Foreskin fibroblast (primary cell): ENCODE measurements at places on chromosomes 12 and 14.
A peak's percentile ranks its signal among the peaks of the same experiment; 100 is the strongest.

- no peak for DNase-seq
Observed at GRCh38 chr12:111361073-111361716, 7.7 kb downstream of the PHETA1 start.

DNA sequence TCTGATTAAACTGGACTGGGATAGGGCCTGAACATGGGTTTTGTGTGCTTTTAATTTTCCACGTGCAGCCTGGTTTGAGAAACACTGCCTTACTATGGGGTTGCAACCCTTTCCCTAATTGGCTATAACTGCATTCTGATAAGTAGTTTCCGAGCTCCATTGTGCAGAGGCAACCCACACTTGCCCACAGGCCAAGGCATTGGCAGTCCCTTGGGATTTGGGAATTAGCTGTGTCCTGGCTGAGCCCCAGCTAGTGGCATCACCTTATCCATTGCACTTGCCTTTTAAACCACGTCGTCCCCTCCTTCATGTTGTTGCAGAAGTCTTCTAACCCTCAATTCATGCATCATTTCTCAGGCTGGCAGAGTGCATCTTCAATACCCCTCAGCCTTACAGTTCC lies 10.2 kb downstream of the VCPKMT start:
- DNase-seq, result no peak

DNA sequence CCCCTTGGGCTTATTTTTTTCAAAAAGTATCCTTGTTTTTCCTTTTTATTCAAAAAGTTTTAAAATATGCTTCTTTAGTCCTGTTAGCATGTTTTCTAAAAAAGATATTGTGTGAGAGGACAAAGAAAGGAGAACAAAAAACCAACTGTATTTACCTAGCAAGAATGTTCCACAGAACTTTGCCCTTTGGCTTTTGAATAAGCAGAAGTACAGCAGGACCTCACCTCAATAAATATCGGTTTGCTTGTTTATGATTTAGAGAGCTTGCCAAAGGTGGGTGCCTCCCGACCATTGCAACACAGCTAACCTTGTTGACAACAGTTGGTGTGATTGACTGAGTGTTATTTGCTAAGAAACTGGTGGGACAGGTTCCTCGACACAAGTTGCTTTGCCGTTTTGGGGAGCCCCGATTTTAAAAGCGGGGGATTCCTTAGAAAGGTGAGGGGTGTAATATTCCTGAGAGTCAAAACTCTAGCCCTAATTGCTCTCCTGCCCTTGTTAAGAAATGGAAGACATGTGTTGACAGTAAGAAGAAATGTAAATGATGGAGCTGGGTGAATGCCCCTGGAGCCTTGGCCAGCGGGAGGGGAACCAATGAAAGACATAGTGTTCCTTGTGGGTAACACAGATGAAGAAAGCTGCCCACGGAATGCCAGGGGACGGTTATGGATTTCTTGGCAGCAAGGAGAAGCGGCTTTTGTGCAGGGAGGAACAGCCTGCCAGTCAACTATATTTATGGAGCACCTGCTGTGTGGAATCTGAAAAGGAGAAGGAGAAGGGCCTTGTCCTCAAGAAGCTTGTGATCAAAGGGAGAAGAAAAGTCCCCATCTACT lies 13.7 kb downstream of the MYBPC1 start:
- DNase-seq, result no peak

- peak; percentile 88 for DNase-seq
Observed at GRCh38 chr14:65290830-65291229, 121.7 kb upstream of the FUT8 start.

DNA sequence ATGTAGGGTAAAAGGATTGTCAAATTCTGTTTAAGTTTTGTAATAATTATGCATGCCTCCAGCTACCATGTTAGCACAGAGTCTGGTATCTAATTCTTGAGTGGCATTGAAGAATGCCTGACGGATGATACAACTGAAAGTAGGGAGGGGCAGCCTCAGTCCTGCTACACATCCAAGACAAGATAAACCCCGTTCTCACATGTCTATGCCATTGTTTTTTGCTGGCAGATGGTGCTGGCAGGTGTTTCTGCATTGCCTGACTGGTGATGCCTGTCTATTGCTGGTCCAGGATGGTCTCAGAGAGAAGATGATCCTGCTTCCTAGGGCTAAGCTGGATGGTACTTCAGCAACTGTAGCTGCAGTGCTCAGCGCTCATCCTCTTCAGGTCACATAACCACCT lies 245.8 kb upstream of the NAV3 start:
- no peak for DNase-seq

GRCh38 chr12:62817556-62818271 lies 117.2 kb downstream of the PPM1H start:
- DNase-seq, result peak; percentile 35

- DNase-seq, result no peak
Observed at GRCh38 chr12:53994009-53994263, 6.0 kb upstream of the HOXC9 start.

GRCh38 chr12:52918784-52919183 lies 13.9 kb upstream of the KRT8 start:
- DNase-seq, result no peak

GRCh38 chr12:6090803-6091202 lies 33.7 kb downstream of the VWF start:
- no peak for DNase-seq

DNA sequence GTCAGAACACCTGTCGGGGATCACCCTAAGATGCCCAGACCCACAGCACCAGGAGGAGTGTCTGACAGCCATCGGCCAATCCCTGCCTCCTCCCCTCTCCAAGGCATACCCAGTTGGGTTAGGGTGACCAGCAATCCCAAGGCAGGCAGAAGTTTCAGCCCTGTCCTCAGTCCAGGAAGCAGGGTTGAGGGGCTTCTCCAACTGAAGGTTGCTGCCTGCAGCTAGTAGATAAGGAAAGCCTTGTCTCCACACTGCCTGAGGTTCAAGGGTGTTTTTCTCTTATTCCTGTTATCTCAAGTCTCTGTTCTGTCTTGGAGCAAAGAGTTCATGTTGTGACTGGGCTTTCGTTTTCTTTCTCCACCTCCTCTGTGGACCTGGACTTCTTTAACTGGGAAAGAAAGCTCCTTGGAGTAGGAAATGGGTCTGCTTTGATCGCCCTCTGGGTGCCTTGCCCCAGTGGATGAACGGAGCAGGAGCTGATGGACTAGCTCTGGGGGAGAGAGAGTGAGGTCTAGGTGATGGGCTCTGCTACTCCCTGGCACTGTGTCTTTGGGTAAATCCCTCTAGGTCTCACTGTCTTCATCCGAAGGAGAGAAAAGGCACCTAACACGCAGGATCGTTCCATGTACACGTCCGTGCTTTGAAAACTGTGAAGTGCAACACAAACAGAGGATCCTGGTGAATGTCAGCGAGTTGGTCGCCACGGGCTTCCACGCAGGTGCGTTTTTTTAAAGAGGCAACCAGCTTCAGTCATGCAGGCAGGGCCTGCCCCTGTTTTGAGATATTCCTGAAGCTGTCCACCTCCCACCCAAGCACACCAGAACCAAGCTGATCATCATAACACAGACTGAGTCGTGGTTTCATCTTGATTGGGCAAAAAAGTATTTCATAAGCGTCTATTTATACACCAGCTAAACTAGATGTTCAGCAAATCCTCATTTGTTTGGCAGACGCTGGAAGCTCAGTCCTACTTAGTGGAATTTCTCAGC lies 52.5 kb upstream of the FOXN3 start:
- no peak for DNase-seq

- DNase-seq, result no peak
Observed at GRCh38 chr14:37013078-37013477, 159.3 kb downstream of the SLC25A21 start.

- DNase-seq, result peak; percentile 73
Observed at GRCh38 chr14:73829526-73830431, 21.9 kb upstream of the PTGR2 start.

DNA sequence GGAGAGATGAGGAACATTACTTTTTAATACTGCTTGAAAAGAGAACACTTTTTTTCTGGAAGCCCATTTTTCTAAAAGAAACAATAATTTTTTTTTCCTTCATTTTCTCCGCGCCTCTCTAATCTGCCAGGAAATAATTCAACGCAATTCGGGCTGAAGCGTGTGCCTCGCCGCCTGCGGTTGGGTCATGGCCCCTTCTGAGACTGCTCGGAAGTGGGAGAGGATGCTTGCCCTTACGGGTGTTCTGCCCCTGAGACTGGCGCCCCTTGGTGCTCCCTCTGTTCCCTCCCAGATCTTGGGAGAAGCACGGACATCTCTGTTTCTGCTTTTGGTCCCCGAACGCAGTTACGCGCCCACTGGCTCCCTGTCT lies 332 bp upstream of the TBC1D30 start:
- DNase-seq, result no peak

GRCh38 chr14:95432144-95433093 lies 84.0 kb downstream of the SYNE3 start:
- peak; percentile 60 for DNase-seq

DNA sequence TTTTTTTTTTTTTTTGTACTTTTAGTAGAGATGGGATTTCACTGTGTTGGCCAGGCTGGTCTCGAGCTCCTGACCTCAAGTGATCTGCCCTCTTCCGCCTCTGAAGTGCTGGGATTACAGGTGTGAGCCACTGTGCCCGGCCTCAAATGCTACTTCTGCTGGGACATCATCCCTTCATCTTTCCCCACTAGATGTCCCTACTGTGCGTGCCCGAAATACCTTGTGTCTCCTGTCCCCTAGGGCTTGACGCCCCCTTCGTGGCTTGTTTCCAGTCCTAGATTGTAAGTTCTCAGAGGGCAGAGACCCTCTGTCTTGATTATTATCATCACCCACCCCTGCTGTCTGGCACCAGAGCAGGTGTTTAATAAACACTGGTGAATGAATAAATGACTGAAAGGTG lies 14.9 kb downstream of the CCDC63 start:
- DNase-seq, result no peak

DNA sequence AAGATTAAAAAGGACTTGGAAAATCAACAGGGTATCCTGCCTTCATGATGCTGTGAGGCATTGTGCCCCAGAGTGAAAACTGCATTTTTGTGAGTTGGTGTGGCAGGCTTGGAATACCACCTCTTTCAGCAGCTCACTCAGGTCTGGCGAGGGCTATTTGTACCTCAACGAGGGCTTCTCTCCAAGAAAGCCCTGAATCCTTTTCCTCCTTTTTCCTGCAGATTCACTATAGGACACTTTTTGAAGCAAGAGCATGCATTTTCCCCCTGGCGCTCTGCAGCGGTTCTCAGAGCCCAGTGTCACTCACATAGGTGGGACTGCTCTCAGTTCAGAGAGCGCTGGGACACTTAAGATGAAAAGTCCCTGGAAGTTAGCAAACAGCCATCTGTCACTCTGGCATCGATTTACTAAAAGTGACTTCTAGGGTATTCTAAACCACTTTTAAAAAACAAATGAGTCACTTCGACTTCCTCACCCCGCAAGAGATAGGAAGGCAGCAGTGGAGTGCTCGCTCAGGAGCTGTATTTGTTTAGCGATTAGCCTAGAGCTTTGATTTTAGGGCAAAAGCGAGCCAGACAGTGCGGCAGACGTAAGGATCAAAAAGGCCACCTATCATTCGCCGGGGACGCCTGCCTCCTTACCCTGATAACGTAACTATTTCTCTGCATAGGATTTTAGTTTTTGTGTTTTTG lies 782 bp upstream of the LGR5 start:
- peak; percentile 18 for DNase-seq

DNA sequence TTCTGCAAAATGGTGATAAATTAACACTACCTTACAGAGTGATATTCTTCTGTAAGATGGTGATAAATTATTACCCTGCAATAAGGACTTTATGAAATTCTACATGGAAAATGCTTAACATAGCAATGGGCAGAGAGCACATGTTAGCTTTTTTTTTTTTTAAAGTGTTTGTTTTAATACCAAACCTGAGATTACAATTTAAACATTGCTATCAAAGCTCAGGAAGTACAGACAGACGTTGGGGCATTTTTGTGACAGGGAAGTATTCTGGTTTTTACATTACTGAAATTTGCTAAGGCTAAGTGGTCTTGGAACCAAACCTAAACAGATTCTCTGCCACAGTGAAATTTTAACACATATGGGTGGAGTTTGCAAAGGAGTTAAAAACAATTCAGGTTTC lies 133.1 kb downstream of the FGD4 start:
- no peak for DNase-seq

GRCh38 chr12:123621101-123621500 lies 12.4 kb downstream of the EIF2B1 start:
- peak; percentile 80 for DNase-seq

DNA sequence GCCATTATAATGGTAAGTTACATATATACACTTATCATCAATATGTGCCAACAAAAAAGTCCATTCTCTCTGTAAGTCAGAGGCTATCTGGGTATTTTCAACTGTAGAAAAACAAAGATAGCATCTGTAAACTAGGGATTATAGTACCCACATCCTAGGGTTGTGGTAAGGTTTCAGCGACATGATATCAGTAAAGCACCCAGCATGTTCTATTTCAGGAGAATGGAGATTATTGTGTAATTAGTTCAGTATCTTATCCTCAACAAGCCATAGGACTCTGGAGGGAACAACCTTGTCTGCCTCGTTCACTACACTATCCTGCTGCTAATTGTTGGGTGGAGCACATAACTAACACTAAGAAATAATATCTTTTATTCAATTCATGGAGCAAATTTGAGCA lies 19.7 kb upstream of the CKAP4 start:
- no peak for DNase-seq

- no peak for DNase-seq
Observed at GRCh38 chr14:92253381-92253894, 69.5 kb upstream of the SLC24A4 start.

- DNase-seq, result peak; percentile 68
Observed at GRCh38 chr12:93622485-93622884, 50.0 kb downstream of the SOCS2 start.

DNA sequence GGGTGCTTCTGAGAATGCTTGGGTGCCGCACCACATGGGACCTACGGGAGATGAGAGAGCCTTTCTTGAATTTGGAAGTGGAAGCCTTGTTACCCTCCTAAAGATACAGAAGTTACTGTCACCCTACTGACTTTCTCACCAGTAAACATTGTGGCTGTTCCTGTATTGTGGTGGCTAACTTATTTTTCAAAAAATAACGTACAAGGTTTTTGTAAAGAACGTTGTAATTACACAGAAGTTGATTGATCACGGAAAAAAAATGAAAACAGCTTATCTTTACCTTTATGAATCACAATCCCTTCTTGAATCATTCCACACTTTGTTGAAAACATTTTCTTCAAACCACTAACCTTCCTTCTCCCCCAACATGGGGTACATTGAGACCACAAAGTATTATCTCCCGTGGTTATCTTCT lies 22.0 kb upstream of the PPFIBP1 start:
- no peak for DNase-seq

DNA sequence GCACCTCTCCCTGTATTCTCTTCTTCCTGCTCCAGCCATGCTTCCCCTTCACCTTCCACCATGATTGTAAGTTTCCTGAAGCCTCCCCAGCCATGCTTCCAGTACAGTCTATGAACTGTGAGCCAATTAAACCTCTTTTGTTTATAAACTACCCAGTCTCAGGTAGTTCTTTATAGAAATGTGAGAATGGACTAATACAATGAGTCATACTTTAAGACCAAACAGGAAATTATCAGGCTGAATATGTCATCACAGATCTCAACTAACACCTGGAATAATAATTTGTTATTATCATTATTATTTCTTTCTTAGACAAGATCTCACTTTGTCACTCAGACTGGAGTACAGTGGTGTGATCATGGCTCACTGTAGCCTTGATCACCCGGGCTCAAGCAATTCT lies 85.4 kb downstream of the KCNMB4 start:
- no peak for DNase-seq

GRCh38 chr14:104894331-104895206 lies 29.5 kb downstream of the CEP170B start:
- DNase-seq, result no peak
